Heart left ventricle (tissue), 16 donors: ENCODE measurements at places on chromosomes 3 and 15. TPM values are rescaled to one million over a fixed set of nuclear protein-coding genes. Genes with fewer than 3 reads are reported as not detected.

Gene UQCC5
- polyA plus RNA-seq, result 113 TPM

GRCh38 chr3:85603378-85603777 is 644.6 kb downstream of the CADM2 start:
- no peaks in the 10 kb centered on the region for H3K27me3 ChIP-seq
- no peak overlapping the region for H3K27ac ChIP-seq
- H3K4me1 ChIP-seq, result no peaks in the 10 kb centered on the region
- no peak for DNase-seq
- no peaks in the 10 kb centered on the region for H3K36me3 ChIP-seq

GRCh38 chr3:195083659-195084058 is 187.3 kb downstream of the XXYLT1 start:
- no peaks in the 10 kb centered on the region for H3K36me3 ChIP-seq
- no peaks in the 10 kb centered on the region for H3K27me3 ChIP-seq
- H3K27ac ChIP-seq, result no peak overlapping the region
- peaks cover 52% of the 10 kb centered on the region for H3K4me1 ChIP-seq

DNA sequence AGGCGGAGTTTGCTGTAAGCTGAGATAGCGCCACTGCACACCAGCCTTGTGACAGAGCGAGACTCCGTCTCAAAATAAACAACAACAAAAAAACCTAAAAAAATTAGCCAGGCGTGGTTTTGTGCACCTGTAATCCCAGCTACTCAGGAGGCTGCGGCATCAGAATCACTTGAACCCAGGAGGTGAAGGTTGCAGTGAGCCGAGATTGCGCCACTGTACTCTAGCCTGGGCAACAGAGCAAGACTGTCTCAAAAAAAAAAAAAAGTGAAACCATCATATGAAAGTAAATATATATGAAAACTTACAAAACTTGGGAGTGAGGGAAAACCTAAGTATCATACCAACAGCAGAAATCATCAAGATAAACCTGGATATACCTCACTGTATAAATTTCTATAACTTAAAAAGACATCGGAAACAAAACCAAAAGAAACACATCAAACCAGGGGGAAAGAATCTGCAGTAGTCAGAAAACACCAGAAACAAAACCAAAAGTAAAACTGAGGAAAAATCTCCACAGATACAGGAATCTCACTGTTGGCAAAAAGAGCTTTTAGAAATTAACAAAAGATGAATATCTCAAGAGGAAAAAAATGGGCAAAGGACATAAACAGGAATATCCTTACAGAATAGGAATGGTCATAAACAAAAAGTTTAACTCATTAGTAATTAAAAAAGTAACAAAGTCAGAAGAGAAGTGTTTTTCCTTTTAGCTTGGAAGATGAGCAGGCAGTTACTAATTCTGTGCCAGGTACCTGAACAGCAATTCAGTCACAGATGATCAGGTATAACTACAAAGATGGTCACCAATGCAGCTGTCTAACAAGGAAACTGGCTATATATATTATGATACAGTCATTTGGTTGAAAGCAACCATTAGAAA is 41.3 kb downstream of the ETV5 start:
- no peaks in the 10 kb centered on the region for H3K36me3 ChIP-seq
- peaks cover 8% of the 10 kb centered on the region for H3K4me1 ChIP-seq
- H3K27me3 ChIP-seq, result no peaks in the 10 kb centered on the region

DNA sequence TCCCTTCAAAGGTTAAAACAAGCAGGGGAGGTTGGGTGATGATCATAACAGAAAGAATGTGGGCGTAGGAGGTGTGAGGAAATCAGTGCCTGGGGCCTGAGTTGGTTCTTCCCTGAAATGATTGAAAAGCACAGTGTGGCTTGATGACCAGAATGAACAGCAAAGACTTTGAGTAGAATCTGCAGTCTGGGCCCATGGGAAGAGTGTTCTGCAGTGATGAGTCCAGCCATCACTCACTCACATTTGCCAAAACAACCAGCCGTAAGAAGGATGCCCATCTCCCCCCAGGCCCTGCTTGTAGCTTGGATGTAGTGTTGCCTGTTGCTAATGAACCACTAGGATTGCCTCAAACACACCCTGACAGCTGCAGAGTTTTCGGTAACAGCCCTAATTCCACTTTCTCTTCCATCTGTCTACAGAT is 67.9 kb downstream of the VGLL3 start:
- peak overlapping the region; percentile 11 for H3K27ac ChIP-seq
- H3K4me3 ChIP-seq, result no peak overlapping the region
- no peaks in the 10 kb centered on the region for H3K36me3 ChIP-seq

DNA sequence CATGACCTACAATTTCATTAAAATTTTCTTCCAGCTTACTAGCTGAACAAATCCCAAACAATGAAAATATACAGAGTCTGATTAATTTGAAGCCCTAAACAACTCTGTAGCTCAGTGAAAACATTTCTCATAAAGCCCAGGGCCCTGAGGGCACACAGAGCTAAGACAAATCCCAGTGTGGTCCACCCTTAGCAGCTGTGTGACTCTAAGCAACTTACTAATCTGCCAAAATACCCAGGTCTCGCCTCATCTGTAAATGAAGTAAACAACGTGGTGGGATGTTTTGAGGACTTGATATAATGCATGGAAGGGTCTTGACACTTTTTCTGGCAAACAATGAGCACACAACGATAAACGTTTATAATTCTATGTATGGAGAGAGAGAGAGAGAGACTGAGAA is 158.4 kb downstream of the FHIT start:
- no peaks in the 10 kb centered on the region for H3K36me3 ChIP-seq
- no peak overlapping the region for H3K27ac ChIP-seq
- DNase-seq, result no peak
- H3K4me3 ChIP-seq, result no peak overlapping the region

DNA sequence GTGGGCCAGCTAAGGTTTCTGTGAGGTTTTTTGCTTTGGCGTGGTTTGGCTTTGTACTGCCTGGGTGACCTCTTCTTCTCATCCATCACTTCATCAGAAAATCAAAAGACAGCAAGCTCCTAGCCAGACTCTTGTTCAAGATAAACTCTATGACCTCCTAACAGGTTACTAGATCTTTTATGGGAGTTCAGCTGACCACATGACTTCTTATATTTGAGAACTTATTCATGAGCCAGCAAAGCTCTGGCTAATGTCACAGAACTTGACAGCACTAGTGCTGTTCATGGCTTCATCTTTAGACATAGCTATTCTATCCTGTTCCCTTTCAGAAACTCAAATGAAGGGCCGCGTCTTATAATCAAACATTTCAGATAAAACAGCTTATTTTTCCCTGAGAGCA is 527.1 kb upstream of the GOLIM4 start:
- H3K27me3 ChIP-seq, result no peaks in the 10 kb centered on the region
- H3K4me1 ChIP-seq, result no peaks in the 10 kb centered on the region

- H3K27ac ChIP-seq, result no peak overlapping the region
- H3K27me3 ChIP-seq, result peaks cover 10% of the 10 kb centered on the region
- DNase-seq, result no peak
- H3K4me1 ChIP-seq, result peaks cover 4% of the 10 kb centered on the region
These were observed 1.3 kb downstream of the MAGEL2 start for GRCh38 chr15:23646165-23647000.

- no peaks in the 10 kb centered on the region for H3K27me3 ChIP-seq
- H3K4me1 ChIP-seq, result peaks cover under 1% of the 10 kb centered on the region
- no peak overlapping the region for H3K27ac ChIP-seq
- DNase-seq, result no peak
- H3K4me3 ChIP-seq, result no peak overlapping the region
- H3K36me3 ChIP-seq, result no peaks in the 10 kb centered on the region
These were observed 303.4 kb downstream of the DIPK2A start for GRCh38 chr3:144275005-144275404.

Gene WDR72
- not detected for polyA plus RNA-seq

DNA sequence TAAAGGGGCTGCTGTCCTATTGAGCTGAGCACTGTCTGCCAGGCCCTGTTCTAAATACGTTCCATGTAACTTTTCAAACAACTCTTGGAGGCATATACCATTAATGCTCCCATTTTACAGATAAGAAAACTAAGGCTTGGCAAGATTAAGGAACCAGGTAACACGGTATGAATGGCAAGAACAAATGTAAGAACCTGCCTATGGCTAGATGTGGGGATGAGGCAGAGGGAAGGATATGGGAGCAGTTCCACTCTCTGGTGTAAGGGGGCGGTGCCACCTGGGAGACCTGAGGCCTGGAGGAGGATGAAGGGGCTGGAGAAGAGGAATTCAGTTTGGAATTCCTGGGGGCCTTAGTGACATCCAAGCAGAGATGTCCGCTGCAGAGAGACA is 3.8 kb upstream of the LMAN1L start:
- DNase-seq, result no peak
- H3K36me3 ChIP-seq, result peaks cover 7% of the 10 kb centered on the region
- H3K4me3 ChIP-seq, result no peak overlapping the region
- H3K27ac ChIP-seq, result no peak overlapping the region
- H3K4me1 ChIP-seq, result no peaks in the 10 kb centered on the region

- no peak for DNase-seq
- no peaks in the 10 kb centered on the region for H3K36me3 ChIP-seq
- peaks cover 13% of the 10 kb centered on the region for H3K27me3 ChIP-seq
- no peak overlapping the region for H3K27ac ChIP-seq
These were observed 58.9 kb upstream of the SLC6A6 start for GRCh38 chr3:14343338-14344112.
